ENCODE measurements at places on chromosomes 5 and 9.

- peak; percentile 17 for DNase-seq
These were observed 27.9 kb downstream of the PCDH1 start for GRCh38 chr5:141850244-141850768.

DNA sequence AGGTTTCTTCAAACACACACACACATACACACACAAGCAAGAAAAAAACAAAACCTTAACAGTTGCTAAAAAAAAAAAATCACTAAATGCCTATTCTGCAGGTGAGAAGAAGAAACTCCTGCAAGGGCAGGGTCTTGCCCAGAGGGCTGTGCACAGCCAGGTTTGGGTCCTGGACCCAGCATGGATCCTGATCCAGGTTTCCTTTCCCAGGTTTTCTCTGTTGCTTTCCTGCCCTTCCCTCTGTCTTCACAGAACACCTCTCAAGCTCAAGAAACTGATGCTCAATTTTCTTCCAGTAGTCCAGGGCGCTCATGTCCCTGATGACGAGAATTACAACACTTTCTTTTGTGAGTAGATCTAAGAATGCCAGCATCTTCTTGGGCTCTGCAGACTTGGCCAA is 136.6 kb downstream of the PAX5 start:
- no peak for DNase-seq

GRCh38 chr9:108671176-108671575 is 184.6 kb downstream of the ACTL7B start:
- DNase-seq: no peak

DNA sequence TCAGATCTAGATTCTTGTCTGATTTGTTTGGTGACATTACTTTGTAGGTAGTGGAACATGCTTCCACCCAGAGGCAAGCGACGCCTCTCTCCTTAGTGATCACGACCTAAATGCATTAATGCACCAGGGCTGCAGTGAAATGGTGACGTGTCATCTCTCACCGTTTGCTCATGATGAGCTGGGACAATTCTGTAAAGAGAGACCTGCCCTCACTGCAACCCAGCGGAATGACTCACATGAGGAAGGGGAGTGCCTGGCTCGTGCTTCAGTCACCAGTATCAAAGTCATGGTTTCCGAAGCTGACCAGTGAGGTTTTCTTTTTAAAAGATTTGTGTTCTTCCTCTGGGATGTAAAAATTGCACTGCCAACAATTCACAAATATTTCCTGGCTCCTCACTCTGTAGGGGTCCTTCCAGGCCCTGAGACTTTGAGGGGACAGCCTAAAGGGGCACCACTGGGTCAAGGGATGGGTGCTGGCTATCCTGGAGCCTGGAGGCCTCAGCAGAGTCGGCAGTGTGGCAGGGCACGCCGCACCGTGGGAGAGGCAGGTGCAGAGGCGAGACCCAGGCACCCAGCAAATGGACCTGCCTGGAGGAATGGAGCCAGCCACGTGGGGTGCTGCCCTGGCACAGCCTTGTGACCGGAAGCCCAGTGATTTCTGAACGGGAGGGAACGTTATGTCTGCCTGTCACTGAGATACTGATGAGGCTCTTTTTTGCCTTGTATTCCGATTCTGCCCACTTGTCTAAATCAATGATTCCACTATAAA is 17.3 kb downstream of the QSOX2 start:
- DNase-seq: no peak

- no peak for DNase-seq
These were observed 102.8 kb downstream of the MAPKAP1 start for GRCh38 chr9:125604196-125604595.

DNA sequence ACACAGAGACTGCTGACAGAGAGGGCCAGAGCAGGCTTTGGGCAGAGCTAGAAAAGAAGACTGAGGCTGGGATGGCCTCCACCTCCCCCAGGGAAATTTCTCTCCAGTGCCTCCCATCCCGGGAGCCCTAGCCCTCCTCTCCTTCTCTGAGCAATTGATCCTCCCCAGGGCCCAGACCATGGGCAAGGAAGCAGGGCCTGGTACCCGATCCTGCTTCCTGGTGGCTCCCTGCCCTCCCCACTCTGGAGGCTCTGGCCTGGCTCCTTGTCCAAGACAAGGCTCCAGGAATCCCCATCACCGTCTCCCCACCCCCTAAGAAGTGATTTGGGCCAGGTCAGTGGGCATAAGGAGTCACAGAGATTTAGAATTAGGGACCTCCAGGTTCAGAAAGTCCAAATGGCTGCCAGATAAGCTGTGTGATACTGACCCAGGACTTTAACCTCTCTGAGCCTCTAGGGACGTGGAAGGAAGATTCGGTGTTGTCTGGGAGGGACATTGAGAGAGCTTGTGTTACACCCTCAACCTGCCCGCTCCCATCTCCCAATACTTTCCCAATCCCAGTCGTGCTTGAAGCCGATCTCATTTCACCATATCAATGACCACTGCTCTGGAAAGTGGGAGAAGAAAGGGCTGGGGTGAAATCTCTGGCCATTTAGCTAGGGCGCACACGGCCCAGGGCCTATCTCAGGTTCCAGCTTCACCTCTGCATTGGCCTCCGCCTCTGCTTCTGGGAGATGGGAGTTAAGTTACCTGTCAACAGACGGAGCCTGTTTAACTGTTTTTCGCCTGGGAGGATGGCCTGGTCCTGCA is 25.8 kb upstream of the KIF12 start:
- no peak for DNase-seq

DNA sequence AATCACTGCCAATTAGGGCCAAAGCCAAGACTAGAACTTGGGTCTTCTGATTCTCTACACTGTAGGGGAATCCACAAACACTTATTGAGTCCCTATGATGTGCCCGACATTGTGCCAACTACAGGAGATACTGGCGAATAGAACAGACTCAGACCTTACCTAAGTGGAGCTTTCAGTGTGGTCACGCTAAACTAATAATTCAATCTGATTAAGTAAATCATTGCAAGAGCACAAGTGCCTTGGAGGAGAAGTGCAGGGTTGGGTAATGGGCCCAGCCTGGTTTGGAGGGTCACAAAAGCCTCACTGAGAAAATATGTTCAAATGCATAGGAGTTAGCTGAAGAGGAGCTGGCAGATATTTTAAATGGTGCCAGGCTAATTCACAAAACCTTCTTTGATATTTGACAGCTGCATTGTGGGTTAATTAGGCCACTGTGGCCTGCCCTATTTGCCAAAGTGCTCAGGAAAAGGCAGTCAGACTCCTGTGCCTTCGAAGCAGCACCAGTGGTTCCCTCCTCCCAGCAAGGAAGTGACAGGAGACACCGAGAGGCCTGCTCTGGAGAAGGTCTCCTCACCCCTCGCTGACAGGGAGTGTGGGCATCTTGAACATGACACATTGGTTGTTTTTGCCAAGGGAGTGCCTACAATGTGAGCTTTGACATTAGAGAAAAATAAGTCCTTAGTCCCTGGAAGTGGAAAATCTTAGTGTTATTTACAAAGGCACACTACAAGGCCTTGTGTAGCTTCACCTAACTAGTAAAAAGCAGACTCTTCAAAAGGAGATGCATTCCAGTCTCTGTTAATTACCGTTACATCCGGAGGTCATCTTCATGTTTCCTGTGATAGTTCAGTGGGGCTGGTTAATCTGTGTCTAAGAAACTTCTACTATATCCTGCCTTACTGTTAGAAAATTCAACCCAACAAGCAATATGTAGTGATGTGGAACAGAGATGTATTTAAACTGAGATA is 24.1 kb upstream of the TRAF1 start:
- DNase-seq: no peak

GRCh38 chr5:54804086-54804485 is 181.3 kb downstream of the ESM1 start:
- DNase-seq: no peak

DNA sequence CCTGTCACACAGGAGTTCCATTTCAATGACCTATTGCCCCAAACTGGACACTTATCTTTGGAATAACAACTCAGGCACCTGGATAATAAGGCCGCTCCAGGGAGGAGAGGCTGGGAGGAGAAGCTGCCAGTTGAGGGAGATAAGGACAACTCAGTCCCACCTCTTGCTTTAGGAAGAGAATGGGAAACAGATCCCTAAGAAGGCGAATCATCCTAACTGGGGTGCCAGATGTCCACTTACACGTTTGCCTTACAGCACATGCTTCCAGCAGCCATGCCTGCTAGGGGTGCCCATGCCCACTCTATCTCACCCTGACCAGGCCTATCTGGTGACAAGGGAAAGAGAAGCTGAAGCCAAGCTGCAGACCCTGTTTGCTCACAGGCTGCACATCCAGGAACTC is 6.5 kb downstream of the HK3 start:
- DNase-seq: no peak

- no peak for DNase-seq
These were observed 88.5 kb upstream of the NR5A1 start for GRCh38 chr9:124595743-124596142.

GRCh38 chr5:156971415-156971814 is 8.4 kb upstream of the TIMD4 start:
- DNase-seq: no peak

DNA sequence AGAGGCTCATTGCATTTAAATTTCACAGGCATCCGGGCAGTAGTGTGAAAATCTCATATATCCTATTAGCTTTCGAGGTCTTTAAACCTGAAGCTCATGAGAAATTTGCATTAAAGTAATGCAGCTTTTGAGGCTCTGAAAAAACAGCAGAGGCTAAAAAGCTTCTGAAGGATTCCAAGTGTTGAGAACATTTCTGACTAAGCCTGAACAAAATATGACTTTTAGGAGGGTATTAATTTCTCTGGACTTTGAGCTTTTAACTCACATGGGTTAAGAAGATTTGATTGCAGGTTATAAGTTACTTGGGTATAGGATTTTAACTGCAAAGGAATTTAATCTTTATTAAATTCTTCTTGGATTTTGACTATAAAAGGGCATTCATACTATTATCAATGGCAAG is 743.9 kb downstream of the TLE1 start:
- DNase-seq: no peak

DNA sequence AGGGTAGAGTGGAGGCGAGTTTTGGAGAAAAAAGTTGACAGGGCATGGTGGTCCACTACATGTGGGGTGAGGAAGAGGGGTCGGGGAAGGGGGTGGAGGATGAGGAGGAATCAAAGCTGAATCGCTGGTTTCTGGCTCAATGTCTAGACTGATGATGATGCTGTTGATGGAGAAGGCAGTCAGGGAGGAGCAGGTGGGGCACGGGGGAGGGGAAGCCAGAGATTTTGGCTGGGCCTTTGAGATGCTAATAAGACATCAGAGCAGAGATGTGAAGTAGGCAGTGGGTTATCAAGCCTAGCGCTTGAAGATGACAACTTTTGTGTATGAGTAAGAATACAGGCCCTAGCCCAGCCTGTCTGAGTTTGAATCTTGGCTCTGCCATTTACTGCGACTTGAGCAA is 32.4 kb upstream of the TTC23L start:
- no peak for DNase-seq

DNA sequence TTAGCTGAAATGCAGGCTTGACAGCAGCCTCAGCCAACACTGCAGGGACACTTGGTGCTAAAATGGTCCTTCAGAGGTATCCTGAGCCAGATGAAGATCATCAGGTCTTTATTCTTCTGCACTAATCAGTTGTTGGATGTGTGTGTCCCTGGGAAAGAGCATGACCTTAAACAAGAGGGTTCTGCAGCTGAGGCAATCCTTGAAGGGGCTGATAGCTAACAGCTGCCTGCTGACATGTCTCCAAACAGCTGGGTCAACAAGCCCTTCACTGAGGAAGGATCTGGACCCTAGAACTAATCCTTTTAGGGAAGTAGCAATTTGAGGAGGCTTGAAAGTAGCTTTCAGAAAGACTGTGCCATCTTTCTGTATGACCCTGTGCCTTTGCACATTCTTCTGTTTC is 376.3 kb upstream of the ACTBL2 start:
- no peak for DNase-seq

DNA sequence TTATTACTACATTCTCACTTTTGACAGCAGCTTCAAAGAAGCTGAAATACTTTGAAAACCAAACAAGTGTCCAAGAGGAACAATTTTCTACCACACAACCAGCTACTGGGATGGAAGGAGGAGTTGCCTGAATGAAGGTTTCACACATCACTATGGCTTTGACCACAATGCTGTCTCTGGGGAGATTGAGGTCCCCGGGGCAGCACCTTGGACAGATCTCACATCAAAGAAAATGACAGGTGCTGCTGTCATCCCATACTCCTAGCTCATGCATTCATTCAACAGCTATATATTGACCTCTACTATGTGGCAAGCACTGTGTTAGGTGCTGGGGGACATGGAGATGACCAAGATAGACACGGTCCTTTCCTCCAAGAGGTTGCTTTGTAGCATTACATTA is 233.2 kb upstream of the RASEF start:
- DNase-seq: peak; percentile 3

DNA sequence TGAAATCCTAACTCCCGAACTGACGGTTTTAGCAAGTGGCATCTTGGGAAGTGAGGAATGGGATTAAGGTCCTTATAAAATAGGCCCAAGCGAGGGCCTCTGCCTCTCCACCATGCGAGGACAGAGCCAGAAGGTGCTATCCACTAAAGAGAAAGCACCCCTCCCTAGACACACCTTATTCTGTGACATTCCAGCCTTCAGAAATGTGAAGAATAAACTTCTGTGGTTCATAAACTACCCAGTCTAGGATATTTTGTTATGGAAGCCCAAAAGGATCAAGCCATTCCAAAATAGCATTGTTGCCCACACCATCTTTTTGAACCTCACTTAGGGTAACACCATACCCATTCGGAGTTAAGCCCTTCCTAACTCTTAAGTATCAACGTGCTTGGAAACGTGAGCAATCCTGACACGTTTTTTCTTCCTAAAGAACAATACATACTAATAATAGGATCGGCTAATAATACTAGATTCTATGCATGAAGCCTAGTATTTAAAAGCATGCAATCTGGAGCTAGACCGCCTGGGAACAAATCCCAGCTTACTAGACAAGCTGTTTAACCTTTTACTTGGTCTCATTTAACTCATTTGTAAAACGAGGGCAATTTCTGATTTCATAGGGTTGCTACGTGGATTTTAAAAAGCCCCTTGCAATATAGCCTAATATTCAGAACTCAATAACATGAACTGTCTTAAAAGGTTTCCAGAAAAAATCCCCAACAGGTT is 1.1 kb upstream of the SMC2 start:
- DNase-seq: no peak

- no peak for DNase-seq
These were observed 86.6 kb downstream of the NTRK2 start for GRCh38 chr9:84756171-84756570.

GRCh38 chr9:121463026-121463807 is 36.4 kb downstream of the GGTA1 start:
- DNase-seq: no peak

DNA sequence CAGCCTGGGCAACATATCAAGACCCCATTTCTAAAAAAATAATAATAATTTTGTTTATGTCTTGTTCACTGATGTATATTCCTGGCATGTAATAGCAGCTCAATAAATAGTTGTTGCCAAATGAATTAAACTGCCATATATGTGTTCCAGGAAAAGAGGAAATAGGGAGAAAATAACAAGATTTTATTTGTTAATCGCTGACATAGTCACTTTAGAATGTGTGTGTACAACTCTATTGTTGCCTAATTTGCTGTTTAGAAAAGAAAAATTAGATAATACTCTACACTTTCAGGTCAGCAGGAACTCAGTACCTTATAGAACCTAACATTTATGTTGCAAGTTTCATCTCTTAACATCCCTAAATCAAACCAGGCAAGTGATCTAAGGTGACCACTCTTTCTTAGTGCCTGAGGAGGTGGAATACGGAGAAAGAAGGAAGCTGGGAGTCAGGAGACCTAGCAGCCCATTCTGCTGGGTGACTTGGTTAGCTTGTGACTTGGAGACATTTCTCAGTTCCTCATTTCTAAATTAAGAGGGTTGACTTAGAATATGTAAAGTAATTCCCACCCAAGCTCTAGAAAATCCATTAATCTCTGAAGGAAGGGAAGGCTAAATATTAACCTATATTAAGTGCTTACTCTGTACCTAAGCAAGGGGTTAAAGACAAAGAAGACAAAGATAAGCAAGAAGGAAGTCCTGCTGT is 110.3 kb upstream of the IQGAP2 start:
- no peak for DNase-seq
